Epithelial cell of proximal tubule (primary cell): ENCODE measurements at places on chromosomes 6 and 20. TPM values are rescaled to one million over a fixed set of nuclear protein-coding genes. Genes with fewer than 3 reads are reported as not detected.

- DNase-seq: no peak
Observed at GRCh38 chr6:147508042-147508865, at the start of gene SAMD5. Gene SAMD5, plus strand, starts transcription at chr6:147508690. Its CDS starts 239 bp downstream, at chr6:147508929.

DNA sequence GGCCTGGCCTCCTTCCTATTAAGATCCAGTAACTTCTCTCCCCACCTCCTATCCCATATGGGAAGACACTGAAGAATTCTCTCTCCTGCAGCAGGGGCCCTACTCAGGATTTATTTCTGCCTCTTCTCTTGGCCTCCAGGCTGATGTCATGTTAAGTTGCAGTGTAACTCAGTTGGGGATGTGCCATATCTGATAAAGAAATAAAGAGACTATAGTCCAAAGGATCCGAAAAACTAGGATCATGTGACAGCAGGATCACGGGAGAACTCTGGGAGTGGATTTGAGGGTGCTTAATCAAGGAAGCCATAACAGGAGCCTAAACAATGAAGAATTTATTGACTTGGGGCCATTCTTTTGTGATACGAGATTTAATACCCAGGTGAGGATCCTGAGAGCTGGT lies 38.5 kb upstream of the TGM6 start:
- no peak for DNase-seq

DNA sequence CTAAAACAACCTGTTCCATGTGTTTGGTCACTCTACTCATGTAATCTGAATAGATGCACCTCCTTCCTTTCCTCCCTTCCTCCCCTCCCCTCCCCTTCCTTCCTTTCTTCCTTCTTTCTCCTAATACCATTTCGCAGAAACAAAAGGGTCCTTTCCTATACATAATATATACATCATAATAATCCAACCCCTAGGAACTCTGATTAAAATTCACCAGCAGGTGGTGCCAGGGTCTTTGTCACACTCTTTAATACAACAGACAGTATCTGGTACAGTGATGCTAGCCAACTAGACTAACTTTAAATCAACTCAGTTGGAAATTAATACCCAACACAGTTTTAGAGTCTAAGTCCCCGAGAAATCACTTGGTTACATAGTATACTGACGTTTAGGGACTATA lies 181.2 kb upstream of the SHLD1 start:
- no peak for DNase-seq

DNA sequence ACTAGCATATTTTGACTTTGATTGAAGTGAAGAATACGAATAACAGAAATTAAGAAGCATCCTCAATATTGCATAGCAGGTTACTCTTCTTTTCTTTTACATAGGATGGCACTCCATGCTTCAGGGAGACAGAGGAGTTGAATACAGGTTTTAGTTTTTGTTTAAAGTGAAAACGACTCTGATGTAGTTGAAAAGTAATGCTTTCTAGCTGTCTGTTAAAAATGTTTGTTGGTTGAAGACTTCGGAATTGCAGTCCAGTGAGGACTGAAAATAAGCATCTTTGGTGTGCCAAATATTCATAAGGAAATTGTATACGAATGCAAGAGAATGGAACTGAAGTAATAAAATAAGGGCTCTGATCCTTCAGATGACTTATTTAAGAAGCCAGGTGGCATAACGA lies 618 bp upstream of the SLC16A10 start:
- DNase-seq: no peak

The RHAG gene
- total RNA-seq: not detected in 2 replicates

The STX7 gene
- total RNA-seq: 25.8 and 36.8 TPM in 2 replicates

The LRRN4 gene
- 152 and 199 TPM in 2 replicates for total RNA-seq

The C6orf141 gene
- 8.2 and 11.6 TPM in 2 replicates for total RNA-seq
